ENCODE measurements at places on chromosomes 12 and 14.

DNA sequence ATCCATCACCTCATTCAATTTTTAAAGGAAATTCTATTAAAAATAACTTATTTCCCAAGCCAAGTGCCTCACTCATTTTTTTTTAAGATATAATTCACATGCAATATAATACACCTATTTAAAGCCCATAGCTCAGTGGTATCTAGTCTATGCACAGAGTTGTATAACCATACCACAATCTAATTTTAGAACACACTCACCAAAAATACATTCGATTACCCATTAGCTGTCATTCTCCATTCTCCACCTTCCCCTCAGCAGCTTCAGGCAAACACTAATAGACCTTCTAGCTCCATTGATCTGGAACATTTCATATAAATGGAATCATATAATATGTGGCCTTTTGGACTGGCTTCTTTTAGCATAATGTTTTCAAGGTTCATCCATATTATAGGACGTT lies 49.5 kb downstream of the CLMN start:
- no peak for DNase-seq

GRCh38 chr14:52911904-52912303 lies 38.9 kb downstream of the FERMT2 start:
- no peak for DNase-seq

DNA sequence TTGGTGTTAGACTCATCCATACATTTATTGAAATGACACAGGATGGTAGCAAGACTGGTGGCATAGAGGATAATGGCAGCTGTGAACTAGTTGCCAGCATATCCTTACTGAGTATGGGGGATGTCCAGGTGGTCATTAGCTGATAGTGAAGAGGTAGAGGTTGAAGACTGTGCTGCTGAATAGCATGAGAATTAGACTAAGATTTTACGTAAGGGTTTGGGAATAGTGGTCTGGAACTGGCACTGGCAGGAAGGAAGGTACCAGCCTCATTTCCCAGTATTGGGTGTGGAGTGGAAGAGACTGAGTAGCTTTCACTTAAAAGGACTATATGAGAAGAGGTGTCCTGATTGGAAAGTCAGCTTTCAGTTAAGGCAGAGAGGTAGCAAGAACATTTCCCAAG lies 6.5 kb downstream of the ERC1 start:
- no peak for DNase-seq

DNA sequence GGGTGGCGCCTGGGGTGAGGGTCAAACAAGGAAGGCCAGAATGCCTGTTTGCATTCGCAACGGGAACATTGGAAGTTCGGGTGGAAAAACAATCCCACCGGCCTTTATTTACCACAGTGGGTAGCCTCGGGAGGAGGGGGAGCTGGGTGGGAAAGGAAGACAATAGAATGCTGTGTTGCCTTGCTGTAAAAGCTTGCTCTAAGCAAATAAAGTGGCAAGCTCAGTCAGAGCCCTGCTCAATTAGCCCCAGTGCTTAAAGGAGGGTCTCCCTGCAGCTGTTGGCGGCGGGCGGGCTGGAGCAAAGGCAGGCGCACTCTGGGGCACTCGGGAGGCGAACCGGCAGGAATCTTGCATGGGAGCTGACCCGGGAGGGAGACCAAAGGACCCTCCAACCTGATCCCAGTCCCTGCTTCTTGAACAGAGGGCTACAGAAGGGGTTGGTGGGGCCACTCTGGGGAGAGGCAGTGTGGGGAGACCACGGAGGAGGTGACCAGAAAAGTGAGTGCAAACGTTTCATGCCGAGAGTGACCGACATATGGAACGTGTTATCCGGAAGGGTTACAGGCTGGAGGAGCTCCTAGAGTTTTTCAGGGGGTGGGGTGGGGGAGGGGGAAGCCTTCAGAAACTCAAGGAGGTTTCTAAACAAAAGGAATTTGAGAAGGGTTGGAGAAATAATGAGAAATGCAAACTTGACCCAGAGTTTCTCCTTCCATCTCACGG lies 48.5 kb downstream of the NTF3 start:
- no peak for DNase-seq

GRCh38 chr12:39145175-39145999 lies 240.0 kb upstream of the CPNE8 start:
- DNase-seq: no peak

DNA sequence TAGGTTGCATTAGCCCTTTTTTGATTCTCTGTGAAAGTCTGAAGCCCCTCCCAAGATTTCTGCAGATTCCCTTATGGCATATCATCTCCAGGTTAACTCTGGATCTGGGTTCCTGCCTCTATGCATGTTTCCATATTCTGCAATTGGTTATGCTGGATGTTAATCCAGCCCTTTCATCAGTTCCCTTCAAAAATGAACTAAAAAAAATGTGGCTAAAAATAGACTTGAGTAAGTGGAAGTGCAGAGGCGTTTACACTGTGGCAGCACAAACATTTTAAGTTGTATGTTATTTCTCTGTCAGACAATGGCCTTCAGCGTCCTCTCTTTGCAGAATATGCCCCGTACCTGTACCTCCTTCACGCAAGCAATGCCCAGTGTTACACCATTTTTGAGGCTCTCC lies 11.4 kb downstream of the MGST1 start:
- no peak for DNase-seq

DNA sequence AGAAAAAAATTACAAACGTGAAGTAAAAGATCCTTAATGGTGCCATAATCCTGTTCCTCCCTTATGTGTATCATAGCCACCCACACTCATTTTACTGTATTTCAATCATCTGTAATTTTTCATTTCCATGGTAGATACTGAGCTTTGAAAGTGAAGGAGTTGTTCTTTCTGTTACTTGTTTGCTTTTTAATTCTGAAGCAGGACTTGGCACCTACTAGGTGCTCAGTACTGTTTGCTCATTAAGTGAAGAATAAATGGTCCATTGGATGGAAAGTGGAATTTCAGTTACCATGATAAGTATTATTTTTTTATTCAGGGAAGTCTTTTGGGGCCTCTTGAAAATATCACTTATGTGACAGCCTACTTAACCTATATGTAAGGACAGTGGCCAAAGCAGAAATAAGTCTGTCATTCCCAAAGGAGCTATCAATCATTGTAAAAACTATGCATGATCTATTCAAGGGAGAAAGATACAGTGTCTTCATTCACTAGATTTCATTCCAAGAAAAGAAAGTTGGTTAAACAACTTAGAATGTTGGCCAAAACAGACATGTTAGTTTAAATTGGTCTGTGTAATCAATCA lies 1244.4 kb upstream of the SEL1L start:
- DNase-seq: no peak

DNA sequence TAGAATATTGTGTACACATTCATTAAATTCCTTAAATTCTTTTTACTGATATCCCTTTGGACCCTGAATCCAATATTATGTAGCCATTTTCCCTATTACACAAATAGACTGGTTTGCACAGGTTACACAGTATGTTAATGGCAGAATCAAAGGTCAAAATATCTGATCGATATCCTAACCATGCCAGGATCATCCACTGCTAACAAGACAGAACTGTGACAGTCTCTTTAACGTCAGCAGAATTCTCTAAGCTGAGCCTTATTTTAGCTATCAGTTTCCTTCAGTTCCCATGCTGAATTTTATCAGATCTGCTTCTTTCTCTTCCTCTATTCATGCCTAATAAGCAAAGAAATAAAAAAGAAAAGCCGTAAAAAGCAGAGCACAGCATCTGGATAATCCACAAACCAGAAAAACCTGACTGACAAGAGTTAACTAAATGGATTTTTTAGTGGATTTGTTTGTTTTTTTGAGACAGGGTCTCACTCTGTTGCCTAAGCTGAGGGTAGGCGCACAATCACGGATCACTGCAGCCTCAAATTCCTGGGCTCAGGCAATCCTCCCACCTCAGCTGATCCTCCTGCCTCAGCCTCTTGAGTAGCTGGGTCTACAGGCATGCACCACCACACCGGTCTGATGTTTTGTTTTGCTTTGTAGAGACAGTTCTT lies 130.4 kb downstream of the PAWR start:
- DNase-seq: no peak

DNA sequence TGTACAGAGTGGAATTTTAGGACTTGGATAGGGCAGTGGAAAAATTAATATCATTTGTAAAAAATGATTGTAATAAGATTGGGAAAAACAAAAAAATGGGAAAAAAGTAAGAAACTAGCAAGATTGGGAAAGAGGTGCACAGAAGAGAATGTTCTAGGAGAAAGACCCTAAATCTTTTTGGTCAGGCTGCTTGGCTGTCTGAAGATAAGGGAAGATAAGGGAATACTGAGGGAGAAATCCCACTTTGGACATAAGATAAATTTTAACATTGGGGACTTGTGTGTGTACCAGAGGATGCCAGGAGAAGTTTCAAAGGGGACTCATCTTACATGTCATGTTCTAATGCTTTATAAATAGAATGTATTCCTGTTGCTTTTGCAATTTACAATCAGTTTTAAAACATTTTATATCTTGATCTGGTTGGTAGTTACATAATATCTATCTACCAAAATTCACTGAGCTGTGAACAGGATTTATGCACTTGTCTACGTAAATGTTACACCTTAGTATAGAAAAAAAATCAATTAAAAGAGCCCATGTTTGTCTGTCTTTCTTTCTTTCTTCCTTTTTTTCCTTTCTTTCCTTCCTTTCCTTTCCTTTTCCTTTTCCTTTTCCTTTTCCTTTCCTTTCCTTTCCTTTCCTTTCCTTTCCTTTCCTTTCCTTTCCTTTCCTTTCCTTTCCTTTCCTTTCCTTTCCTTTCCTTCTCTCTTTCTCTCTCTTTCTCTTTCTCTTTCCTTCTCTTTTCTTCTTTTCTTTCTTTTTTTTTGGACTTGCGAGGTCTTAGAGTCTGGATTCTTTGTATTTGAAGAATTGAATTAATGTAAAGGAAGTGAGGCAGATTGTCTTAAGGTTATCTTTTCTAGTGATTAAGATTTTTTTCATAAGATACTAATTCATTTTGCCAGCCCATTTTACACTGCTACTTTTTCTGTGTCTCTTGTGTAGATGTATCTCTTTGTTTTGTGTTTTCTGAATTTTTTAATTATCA lies 66.1 kb downstream of the KTN1 start:
- DNase-seq: no peak

GRCh38 chr14:57939084-57939483 lies 73.2 kb upstream of the SLC35F4 start:
- no peak for DNase-seq

DNA sequence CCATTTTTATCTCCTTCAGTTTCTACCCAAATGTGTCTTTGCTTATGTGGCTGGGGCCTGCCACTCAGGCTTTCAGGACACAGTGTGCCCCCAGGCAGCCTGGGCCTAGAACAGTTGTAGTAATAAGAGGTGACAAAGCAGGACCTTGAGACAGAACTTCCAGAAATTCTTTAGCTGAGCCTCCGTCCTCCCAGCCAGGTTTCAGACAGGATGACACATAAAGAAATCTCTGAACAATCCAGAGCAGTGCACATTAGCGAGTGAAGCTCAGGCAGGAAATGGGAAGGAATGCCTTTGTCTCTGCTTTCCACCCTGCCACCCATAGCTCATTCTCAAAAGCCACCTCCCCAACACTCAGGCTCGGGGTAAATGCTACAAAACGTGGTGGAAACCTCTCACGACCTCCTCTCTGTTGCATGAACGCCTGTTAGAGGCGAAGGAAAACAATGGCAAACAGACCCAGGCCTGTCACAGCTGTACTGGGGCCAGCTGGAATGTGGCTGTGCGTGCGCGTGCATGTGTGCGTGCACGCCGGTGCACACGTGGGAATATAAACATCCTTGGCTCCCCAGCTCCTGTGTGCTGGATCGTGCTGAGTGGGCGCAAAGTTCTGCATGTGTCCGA lies 286.7 kb downstream of the ZFP36L1 start:
- DNase-seq: no peak

- no peak for DNase-seq
These were observed 88.5 kb upstream of the CSRP2 start for GRCh38 chr12:76967181-76967885.

- no peak for DNase-seq
These were observed 8.4 kb downstream of the KCNH3 start for GRCh38 chr12:49547090-49547690.

- DNase-seq: no peak
These were observed 15.0 kb upstream of the SERPINA1 start for GRCh38 chr14:94403312-94403932.

DNA sequence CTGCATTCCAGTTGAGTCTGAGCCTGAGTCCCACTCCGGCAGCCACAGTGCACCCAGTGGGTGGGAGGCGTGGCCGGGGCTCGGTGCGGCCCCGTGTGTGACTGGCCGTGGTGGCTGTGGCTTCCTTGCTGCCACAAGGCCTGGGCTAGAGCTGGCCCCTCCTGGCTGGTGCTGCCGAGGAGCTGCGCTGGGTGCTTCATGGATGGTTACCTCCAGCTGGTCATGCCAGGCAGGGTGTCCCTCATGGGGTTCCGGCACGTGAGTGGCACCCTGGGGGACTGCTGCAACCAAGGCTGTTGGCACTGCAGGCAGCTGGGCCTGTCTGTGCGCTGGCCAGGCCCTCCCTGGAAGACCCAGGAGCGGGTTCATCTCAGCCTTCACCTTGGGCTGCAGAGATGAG lies 62.7 kb downstream of the KIF26A start:
- DNase-seq: no peak

GRCh38 chr14:23450379-23450778 lies 14.9 kb upstream of the MYH7 start:
- no peak for DNase-seq

- no peak for DNase-seq
These were observed 306.9 kb downstream of the BCL11B start for GRCh38 chr14:98965076-98965475.

DNA sequence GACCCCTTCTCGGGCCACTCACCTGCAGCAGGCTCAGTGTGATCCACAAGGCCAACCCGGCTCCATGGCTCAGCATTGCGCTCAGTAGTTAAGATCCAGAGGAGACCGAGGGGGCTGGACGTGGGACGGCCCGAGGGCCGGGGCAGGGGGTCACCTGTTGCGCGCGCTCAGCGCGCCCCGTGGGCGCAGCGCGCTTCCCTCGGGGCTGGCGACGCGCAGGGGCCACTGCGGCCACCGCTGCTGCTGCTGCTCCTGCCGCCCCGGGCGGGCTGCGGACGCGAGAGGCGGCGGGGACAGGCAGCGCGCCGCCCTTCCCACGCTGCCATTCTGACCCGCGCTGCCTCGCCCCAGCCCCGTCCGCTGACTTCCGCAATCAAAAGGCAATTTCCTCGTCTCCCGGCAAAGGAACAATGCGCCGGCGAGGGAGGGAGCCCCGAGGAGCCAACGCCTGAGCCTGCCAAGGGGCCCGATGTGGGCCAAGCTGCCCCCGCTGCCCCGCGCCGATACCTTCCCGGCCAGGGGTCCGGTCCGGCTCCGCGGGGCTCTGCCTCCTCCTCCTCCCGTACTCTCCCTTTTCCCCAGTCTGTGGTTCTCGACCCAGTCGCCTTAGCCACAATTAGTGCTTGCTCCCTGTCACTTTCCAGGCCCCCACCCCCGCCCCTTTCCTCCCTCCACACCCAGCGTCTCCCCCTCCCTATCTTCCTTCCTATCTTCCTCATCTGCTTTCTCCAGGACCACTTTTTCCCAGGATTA lies 27.3 kb downstream of the PTPRB start:
- no peak for DNase-seq

DNA sequence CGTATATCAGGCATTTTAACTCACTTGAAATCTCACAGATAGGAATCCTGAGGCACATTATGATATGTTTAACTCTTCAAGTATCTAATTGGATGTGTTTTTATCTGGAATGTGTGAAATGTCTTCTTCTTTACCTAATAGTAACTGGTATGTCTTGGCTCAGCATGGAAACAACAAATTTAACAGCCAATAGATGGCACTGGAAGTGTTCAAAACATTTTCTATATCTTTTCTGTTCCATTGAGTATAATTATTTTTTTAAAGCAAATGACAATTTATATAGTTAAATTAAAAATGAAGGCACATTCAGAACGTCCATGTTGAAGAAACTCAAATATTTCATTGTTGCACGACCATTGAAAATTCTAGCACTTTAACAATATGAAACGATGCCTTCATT lies 164.6 kb upstream of the SLC16A7 start:
- DNase-seq: no peak

GRCh38 chr12:57094208-57095160 lies 5.6 kb downstream of the NAB2 start:
- no peak for DNase-seq
